Activated naive CD8-positive, alpha-beta T cell treated with anti-CD3 and anti-CD28 coated beads, Interleukin-2, amount 10 ng/mL, durations not matched to agents 7 days and 5 days (primary cell): ENCODE measurements at places on chromosomes 12 and 14.

DNA sequence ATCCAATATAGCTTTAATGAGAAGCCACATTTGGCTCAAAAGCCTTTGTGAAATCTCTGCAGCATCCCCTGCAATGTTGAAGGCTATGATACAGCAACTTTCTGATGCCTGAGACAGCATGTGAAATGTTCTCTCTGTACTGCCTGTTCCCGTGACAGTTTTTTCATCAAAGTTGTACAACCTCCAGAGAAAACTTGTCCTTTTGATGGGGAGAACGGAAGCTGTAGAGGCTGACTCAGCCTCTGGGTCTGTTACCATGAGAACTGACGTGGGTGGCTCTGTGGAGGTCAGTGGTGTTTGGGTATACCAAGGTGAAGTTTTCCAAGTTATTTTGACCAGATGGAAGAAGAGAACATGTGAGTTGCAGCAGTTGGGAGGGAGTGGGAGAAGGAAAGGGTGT is 17.0 kb downstream of the SLC4A8 start:
- DNase-seq, result no peak

DNA sequence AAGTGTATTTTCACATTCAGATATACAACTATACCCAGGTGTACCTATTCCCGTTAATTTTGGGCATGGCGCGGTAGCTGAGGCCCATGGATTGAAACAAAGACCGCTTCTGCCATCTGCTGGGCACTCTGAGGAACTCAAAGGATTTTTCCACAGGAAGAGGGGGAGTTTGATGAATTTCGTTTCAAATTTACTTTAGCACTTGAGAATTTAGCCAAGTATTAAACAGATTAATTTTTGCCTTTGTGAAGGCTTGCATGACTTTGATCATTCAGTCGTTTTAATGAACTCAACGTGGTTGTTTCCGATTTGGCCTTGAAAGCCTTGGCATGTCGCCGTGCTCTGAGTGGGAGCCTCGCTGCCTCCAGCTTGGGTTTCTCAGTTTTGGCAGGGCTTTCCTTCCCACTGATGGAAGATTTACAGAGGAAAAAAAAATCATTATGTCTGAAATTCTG is 153.2 kb upstream of the DDHD1 start:
- DNase-seq, result peak; percentile 38

GRCh38 chr12:5489017-5489416 is 57.1 kb downstream of the NTF3 start:
- DNase-seq, result no peak

- no peak for DNase-seq
Measured at GRCh38 chr12:78179346-78179745, 348.7 kb downstream of the NAV3 start.
